Fibroblast of lung (primary cell): ENCODE measurements at places on chromosomes 7 and 10. TPM values are rescaled to one million over a fixed set of nuclear protein-coding genes. Genes with fewer than 3 reads are reported as not detected.

DNA sequence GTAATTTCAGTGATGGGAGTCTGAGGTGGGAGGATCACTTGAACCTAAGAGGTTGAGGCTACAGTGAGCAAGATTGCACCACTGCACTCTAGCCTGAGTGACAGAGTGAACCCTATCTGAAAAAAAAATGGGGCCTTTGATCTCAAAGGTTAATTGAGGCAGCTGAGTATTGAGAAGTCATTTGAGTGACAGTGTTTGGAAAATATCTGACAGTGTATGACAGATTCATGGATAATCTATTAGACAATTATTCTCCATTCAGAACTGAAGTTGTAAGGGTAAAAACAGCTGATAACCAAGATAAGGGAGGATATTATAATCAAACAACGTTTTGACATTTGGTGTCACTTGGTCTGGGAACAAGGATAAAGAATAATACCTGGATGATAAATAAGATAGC is 50.9 kb upstream of the CD36 start:
- no peaks in the 10 kb centered on the region for H3K27me3 ChIP-seq
- H3K4me3 ChIP-seq = no peak overlapping the region
- no peaks in the 10 kb centered on the region for H3K4me1 ChIP-seq

DNA sequence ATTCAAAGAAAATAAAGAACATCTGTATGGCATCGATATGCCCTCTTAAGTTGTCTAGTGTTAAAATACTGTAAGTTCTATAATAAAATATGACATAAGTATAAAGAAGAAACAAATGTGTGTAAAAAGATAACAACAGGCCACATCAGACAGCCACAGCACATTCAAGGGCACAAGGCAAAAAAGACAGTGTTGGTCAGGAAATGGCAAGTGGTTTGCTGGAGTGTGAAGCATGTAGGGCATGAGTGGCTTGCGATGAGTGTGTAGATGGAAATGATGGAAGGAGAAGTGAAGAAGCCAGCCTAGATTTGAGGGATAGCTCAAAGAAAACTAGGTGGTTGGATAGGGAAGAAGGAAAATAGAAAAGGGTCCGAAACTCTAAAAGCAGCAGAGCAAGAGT is 341.6 kb downstream of the CRPPA start:
- no peaks in the 10 kb centered on the region for H3K4me1 ChIP-seq
- H3K27ac ChIP-seq = no peak overlapping the region
- DNase-seq = no peak
- no peaks in the 10 kb centered on the region for H3K27me3 ChIP-seq

GRCh38 chr7:2100278-2101208 is 132.2 kb downstream of the MAD1L1 start:
- H3K27me3 ChIP-seq = no peaks in the 10 kb centered on the region
- DNase-seq = no peak
- no peak overlapping the region for H3K27ac ChIP-seq
- H3K4me3 ChIP-seq = no peak overlapping the region
- peaks cover 12% of the 10 kb centered on the region for H3K4me1 ChIP-seq
- H3K36me3 ChIP-seq = no peaks in the 10 kb centered on the region

The HIBADH gene
- polyA plus RNA-seq = 91.0 and 96.0 TPM in 2 replicates

- H3K4me1 ChIP-seq = no peaks in the 10 kb centered on the region
- H3K27ac ChIP-seq = no peak overlapping the region
- no peaks in the 10 kb centered on the region for H3K36me3 ChIP-seq
- no peak for DNase-seq
- no peak overlapping the region for H3K4me3 ChIP-seq
Measured at GRCh38 chr10:109037978-109038377, 885.3 kb downstream of the XPNPEP1 start.

DNA sequence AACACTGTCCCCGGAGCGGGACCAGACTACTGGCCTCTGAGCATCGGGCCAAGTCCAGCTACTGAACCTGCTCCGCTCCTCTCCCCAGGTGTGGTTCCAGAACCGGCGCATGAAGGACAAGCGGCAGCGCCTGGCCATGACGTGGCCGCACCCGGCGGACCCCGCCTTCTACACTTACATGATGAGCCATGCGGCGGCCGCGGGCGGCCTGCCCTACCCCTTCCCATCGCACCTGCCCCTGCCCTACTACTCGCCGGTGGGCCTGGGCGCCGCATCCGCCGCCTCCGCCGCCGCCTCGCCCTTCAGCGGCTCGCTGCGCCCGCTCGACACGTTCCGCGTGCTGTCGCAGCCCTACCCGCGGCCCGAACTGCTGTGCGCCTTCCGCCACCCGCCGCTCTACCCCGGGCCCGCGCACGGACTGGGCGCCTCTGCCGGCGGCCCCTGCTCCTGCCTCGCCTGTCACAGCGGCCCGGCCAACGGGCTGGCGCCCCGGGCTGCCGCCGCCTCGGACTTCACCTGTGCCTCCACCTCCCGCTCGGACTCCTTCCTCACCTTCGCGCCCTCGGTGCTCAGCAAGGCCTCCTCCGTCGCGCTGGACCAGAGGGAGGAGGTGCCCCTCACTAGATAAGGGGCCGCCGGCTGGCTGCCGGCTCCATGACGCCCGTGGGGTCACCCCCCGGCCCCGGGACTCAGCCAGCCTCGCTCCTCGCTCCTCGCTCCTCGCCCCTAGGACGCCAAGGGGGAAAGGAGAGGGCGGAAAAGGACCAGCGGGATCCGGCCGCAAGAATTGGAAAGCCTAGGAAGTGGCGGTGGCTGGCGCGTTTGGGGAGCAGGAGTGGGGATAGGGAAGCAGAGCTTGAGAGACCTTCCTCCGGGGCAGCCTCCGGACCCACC is 3.4 kb downstream of the EVX1 start:
- no peak overlapping the region for H3K4me3 ChIP-seq
- H3K27me3 ChIP-seq = peaks cover 100% of the 10 kb centered on the region
- H3K4me1 ChIP-seq = no peaks in the 10 kb centered on the region
- H3K27ac ChIP-seq = no peak overlapping the region
- no peaks in the 10 kb centered on the region for H3K36me3 ChIP-seq

DNA sequence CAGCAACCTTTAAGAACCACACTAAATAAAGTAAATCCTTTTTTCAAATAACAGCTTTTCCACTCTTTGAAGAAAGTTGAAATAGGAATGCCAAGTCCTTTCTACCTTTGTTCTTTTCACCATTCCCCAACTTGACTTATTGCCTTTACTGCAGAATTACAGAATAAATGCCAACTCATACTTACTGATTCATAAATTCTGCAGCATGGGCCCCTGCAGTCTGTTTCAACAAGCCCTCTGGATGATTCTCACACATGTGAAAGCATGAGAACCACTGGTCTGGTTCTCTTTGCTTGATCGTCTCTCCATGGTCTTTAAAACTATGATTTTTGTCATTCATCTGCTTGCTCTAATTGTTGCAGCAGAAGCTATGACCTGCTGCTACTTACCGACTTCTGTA is 56.1 kb downstream of the HACD1 start:
- H3K4me1 ChIP-seq = no peaks in the 10 kb centered on the region
- no peak overlapping the region for H3K27ac ChIP-seq
- H3K36me3 ChIP-seq = no peaks in the 10 kb centered on the region
- H3K27me3 ChIP-seq = no peaks in the 10 kb centered on the region
- no peak overlapping the region for H3K4me3 ChIP-seq
- peak; percentile 28 for DNase-seq

The SHH gene
- not detected in 2 replicates for polyA plus RNA-seq

GRCh38 chr10:46020344-46020657 is 10.1 kb downstream of the NCOA4 start:
- peak overlapping the region; percentile 37 for H3K27ac ChIP-seq
- H3K4me1 ChIP-seq = peaks cover 12% of the 10 kb centered on the region
- DNase-seq = no peak
- H3K36me3 ChIP-seq = peaks cover 2% of the 10 kb centered on the region

DNA sequence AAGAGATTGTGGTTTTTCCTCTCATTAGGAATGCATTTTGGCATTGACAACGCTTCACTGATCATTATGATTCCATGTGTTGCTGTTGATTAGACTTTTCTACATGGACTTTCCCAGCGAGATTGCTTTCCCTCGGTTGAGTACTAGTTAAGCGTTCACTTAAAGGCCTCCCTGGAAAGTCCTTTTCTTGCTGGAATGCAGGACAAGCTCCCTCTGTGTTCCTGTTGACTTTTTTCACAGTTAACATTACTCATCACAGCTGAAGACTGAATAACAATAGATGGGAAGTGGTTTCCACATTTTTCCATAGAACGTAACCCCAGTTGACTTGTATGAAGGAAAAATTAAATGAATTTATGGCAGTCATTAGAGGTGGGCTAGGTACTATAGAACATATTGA is 2.6 kb upstream of the CAV1 start:
- no peak overlapping the region for H3K4me3 ChIP-seq
- H3K27me3 ChIP-seq = no peaks in the 10 kb centered on the region
- DNase-seq = peak; percentile 97
- no peak overlapping the region for H3K27ac ChIP-seq

DNA sequence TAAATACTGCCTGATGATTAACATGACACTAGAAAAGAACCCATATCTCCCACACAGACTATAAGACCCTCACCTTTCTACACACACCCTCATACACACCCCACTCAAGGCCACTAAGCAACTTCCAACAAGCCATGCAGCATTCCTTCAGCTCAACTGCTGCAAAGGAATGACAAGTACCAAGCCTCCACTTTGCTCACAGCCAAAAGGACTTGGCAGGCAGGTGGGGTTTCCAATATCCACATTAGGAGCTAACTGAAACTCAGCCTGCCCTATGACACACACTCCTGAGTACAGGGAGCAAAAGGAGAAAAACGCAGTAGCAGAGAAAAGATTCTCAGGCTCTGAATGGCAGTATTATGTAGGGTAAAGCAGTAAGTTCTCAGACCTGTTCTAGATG is 13.4 kb downstream of the USP54 start:
- H3K4me1 ChIP-seq = no peaks in the 10 kb centered on the region
- no peaks in the 10 kb centered on the region for H3K36me3 ChIP-seq
- H3K4me3 ChIP-seq = no peak overlapping the region
- peak; percentile 70 for DNase-seq
- H3K27ac ChIP-seq = no peak overlapping the region
- no peaks in the 10 kb centered on the region for H3K27me3 ChIP-seq

The OR13A1 gene
- polyA plus RNA-seq = not detected in 2 replicates

- H3K27ac ChIP-seq = no peak overlapping the region
- H3K36me3 ChIP-seq = no peaks in the 10 kb centered on the region
- H3K4me1 ChIP-seq = peaks cover 4% of the 10 kb centered on the region
- no peaks in the 10 kb centered on the region for H3K27me3 ChIP-seq
- DNase-seq = no peak
Measured at GRCh38 chr10:124676416-124677062, 67.6 kb downstream of the FAM53B start.

The WNT16 gene
- 1.2 and 7.3 TPM in 2 replicates for polyA plus RNA-seq

DNA sequence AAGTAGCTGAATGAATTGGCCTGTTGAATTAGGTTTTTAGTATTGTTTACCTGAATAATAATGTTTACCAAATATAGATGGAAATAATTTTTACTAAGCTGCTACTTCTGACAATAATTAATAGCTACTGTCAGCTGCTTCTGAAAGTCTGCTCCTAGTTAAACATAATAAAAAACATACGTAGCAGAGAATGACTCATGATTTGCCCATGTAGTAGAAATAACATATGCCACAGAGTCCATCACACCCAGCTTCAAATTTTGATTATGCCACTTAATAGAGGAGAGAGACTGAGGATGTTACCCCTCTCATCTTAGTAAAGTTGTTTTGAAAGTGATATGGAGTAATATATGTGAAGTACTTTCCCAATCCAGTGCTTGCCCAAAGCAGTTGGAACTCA is 57.6 kb upstream of the MDFIC start:
- no peaks in the 10 kb centered on the region for H3K4me1 ChIP-seq
- no peaks in the 10 kb centered on the region for H3K27me3 ChIP-seq
- no peaks in the 10 kb centered on the region for H3K36me3 ChIP-seq
- DNase-seq = peak; percentile 33
- no peak overlapping the region for H3K27ac ChIP-seq

- peak; percentile 22 for DNase-seq
- no peaks in the 10 kb centered on the region for H3K4me1 ChIP-seq
- H3K36me3 ChIP-seq = no peaks in the 10 kb centered on the region
- H3K27me3 ChIP-seq = no peaks in the 10 kb centered on the region
Measured at GRCh38 chr7:111145472-111145871, 54.5 kb downstream of the LRRN3 start.

The LRRC61 gene
- polyA plus RNA-seq = 0.03 and 0.10 TPM in 2 replicates
